Caco-2 (cell line): ENCODE measurements at places on chromosomes 4 and X. TPM values are rescaled to one million over a fixed set of nuclear protein-coding genes. Genes with fewer than 3 reads are reported as not detected.

DNA sequence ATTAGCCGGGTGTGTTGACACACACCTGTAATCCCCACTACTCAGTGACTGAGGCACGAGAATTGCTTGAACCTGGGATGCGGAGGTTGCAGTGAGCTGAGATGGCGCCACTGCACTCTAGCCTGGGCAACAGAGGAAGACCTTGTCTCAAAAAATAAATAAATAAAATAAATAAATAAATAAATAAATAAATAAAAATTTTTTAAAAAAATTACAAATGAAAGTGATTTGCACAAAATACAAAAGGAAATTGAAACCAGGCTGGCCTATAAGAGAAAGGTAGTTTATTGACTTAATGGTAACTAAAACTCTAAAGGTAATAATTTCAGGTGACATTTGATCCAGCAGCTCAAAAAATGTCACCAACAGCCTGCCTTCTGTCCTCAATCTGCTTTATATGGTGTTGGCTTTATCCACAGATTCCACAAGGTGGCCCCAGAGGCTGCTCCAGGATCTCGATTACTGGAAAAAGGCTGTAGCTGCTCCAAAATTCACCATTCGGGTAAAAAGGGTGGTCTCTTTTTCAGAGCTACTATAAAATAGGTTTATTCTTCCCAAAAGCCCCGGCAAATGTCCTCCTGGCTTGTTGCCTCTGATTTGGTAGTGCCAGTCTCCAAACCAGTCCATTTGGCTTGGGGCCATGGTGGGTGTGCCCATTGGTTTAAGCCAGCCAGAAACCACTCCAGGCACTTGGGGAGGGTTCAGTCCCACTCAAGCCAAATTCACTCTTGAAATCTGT lies 61.4 kb upstream of the TRIM2 start:
- DNase-seq = peak; percentile 74

DNA sequence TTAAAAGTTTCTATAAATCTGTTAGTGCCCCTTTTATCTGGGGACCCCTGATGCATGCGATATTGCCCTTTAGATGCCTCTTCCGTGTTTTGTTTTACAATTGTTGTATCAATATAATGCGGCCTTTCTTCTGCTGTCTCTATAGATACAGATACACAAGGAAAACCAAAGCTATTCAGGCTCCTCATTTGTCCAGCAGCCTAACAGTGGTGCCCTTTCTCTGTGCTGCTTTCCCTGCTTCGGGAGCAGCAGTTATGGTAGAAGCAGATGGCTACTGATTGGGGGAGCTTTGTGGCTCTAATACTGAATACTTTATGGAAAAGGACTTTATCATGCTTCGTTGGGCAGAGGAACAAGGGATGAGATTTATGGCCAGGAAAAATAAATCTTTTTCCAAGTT lies 10.6 kb upstream of the PRDM8 start:
- DNase-seq = no peak

GRCh38 chrX:14964500-14964899 lies 91.3 kb downstream of the MOSPD2 start:
- DNase-seq = no peak

DNA sequence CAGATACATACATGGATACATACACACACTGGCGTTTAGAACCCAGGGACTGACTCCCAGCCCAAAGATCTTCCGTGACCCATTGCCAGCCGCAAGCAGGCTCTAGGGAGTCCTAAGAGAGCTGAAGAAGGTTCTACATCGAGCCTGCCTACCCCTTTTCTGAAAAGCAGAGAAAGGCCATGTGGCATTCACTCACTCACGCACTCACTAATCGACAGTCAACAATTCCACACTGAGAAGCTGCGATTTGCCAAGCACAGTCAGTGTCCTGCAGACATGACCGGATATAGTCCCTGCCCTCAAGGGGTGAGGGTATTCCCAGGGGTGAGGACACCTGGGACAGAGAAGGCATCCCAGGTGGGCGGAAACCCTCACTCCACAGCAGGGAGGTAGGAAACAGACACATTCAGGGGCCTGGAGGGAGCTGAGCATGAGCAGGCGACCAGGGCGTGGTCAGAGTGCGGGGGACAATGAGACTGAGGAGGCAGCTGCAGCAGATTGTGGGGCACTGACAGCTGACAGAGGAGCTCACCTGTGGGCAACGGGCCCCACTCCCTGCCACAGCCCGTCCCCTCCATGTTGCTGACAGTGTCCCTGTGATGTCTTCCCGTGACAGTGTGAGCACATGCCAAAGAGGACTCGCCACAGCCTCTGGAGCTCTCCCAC lies 13.2 kb upstream of the MAN2B2 start:
- no peak for DNase-seq

DNA sequence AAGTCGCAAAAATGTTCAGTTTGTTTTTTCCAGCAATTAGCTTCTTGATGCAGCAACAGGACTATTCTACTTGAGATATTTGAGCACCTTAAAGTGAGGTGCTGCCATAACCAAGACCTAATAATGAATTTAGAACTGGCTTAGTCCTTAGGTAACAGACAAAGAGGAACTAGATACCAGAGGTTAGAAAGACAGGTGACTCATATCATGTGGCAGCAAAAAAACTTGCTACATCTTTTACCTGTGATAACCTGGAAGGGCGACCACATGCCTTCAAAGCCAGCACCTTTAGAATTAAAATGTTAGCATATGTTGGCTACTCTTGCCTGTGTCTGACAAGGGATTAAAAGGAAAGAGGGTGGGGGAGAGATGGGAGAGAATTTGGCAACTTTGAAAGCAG lies 90.4 kb downstream of the ARHGAP6 start:
- DNase-seq = no peak

DNA sequence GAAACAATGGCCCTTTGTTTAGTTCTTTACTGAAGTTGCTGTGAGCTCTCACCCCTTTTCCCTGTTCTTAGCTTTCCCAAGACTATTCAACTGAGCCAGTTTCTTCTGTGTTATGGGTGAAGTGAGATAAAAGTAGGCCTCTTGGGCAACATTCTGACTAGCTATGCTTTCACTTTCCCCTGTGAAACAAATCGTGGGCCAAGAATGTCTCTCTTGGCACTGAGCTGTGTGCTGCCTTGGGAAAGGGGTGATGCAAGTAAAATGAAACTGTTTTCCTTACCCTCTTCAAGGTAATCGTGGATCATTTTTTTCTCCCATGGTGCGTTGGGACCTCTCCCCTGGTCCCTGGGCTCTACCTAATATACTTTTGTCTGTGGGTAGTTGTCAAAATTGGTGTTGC lies 653.9 kb upstream of the MAGEB2 start:
- no peak for DNase-seq

GRCh38 chr4:88352062-88352740 lies 26.5 kb upstream of the HERC6 start:
- DNase-seq = peak; percentile 19

- DNase-seq = no peak
Measured at GRCh38 chrX:80223982-80224579, 196.2 kb upstream of the TENT5D start.

- DNase-seq = peak; percentile 38
Measured at GRCh38 chr4:183797011-183797444, 108.1 kb upstream of the STOX2 start.

- no peak for DNase-seq
Measured at GRCh38 chr4:75733369-75733768, 9.0 kb downstream of the USO1 start.

DNA sequence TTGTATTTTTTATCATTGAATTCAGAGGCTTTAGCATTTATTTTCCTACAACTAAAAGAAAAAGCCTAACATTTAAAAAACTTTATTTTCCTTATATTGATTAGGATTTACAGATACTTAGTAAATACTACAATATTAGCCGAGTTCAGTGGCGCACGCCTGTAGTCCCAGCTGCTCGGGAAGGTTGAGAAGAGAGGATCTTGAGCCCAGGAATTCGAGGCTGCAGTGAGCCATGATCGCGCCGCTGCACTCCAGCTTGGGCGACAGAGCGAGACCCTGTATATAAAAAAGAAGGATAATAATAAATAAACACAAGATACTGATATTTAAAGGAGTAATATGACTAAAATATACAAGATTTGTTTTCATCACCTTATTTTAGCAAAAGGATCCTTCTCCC lies 681 bp upstream of the UPF3B start:
- no peak for DNase-seq

DNA sequence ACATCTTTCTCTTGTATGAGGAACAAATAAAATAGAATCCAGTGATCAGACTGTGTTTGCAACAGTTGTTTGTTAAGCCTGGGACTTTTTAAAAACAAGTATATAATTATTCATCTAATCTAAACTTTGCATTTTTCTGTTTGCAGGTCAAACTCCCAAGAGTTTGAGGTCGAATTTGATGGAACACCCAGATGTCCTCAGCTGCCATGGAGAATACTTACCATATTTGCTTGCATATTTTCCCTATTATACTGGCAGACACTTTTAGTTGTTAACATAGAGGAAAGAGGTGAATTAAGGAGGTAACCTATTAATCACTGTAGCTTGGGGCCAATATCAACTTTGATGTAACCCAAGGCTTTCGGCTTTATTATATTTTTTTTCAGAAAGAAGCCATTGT lies 401.5 kb upstream of the DIPK2B start:
- DNase-seq = no peak

GRCh38 chrX:24790166-24790565 lies 96.4 kb downstream of the POLA1 start:
- no peak for DNase-seq

- peak; percentile 60 for DNase-seq
Measured at GRCh38 chr4:81650606-81651242, 179.0 kb upstream of the RASGEF1B start.

DNA sequence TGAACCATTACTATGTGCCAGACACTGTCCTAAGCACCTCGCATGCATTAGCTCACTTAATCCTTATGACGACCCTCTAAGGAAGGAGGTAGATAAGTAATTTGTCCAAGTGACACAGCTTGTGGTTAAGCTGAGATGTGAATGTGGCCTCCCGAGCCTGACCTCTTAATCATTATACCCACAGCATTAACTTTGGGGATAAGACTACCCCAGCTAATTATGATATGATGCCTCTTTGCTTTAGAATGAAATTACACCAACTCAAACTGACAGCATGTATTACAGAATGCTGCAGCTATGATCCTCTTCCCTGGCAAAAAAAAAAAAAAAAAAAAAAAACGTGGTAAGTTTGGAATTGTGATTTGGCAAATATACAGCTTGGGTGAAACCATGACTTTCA lies 53.5 kb downstream of the APBB2 start:
- DNase-seq = no peak

DNA sequence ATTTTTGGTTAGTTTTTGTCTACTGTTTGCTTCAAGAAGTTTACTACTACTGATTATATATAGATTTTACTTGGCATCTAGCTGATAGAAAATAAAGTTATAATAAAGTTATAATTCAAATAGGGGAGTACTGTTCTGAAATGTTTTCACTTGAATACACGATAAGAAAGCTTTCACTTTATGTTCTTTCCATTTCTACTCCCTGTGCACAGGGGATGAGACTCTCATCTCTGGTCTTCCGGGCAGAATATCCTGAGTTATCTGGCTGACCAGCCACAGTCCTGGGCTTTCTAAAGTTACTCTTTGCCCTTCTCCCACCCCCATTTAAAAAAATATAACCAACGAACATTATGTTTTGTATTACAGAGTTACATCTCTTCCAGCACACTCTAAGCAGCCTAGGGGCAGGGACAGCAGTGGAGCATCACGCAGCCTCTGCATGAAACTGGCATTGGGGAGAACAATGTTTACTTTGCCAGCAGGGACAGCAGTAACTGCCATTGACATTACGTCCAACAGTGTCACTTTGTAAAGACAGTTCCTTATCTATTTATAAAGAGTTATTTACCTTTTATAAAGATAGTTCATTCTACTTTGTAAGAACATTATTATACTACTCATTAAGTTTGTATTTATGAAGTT lies 64.3 kb downstream of the METTL14 start:
- DNase-seq = no peak

DNA sequence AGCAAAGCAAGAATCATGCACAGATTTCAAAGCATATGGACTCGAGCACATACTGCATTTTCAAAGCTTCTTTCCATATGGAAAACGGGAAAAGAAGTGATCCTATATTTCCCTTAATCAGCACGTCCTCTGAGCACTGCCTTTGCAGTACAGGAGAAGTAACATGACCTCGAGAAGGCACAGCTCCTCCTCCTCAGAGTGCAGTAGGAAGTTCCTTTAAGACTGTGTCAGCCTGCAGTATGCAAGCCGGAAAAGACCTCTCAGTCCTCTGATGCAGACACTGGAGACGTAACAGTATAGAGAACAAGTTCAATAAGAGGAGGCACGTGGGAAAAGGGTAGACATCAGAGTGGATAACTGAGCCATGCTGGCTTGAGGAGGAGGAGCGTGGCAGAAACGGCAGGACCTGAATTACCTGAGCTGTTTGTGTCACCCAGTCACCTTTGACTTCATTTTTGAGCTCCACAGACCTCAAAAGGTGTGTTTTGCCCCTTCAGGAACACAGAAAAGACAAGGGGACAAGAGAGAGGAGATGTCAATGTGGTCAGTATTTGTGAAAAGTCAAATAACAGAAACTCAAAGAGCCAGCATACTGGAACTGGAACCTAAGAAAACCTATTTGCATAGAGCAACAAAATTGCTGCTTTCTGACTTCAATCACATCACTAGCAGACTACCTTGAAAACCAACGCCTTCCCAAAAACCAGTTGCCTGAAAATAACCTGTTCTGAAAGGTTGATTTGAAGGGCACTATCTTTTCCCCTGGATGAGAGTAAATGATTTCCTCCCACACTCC lies 20.8 kb downstream of the IRF2 start:
- no peak for DNase-seq

DNA sequence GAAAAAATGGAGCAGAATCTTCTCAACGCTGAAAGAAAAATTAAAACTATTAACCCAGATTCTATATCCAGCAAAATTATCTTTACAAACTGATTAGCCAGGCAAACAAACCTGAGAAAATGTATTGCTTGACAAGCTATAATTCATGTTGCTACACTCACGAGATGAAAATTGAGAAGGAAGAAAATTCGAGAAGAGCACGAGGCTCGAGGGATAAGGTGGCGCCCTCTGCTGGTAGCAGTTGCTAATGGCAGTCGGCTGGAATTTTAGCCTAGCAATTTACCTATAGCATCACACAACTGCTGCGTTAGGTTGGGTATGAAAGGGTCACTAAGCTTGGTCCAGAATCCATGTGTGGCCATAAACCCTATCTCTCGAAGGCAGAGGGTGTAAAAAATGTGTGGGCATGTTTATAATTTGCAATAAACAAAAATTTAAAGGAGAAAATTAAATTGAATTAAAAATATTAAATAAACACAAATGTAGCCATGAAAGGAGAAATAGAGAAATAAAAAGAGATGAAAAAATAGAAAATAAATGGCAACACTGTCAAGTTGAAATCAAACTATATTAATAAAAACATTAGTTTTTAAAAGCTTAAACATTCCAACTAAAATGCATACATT lies 126.6 kb downstream of the PPP4R3C start:
- peak; percentile 34 for DNase-seq

DNA sequence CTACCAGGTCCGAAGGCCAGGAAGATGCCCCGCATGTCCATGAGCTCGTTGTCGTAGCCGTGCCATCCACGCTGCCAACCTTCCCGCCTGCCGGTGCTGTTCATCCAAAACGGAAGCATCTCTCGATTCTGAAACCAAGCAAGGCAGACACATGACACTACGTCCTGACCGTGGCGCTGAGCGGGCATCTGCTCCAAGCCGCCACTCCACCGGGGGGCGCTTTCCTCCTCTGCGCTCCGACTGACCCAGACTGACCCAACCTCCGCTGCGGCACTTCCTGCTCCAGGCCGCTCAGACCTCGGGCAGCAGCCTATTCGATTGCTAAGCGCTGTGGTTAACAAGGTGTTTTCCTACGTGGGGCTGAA lies 120.5 kb downstream of the ENPP6 start:
- no peak for DNase-seq

MTNR1A gene
- total RNA-seq = not detected in 2 replicates

UCP1 gene
- 0.51 and 0.54 TPM in 2 replicates for total RNA-seq

COL4A6 gene
- 15.9 and 16.0 TPM in 2 replicates for total RNA-seq

BMPR1B gene
- 8.7 and 9.9 TPM in 2 replicates for total RNA-seq

RAP1GDS1 gene
- total RNA-seq = 40.3 and 45.5 TPM in 2 replicates

SSX3 gene
- not detected in 2 replicates for total RNA-seq

OPHN1 gene
- total RNA-seq = 2.8 and 4.6 TPM in 2 replicates
